ENCODE measurements at places on chromosomes 5 and 9. TPM values are rescaled to one million over a fixed set of nuclear protein-coding genes. Genes with fewer than 3 reads are reported as not detected.

DNA sequence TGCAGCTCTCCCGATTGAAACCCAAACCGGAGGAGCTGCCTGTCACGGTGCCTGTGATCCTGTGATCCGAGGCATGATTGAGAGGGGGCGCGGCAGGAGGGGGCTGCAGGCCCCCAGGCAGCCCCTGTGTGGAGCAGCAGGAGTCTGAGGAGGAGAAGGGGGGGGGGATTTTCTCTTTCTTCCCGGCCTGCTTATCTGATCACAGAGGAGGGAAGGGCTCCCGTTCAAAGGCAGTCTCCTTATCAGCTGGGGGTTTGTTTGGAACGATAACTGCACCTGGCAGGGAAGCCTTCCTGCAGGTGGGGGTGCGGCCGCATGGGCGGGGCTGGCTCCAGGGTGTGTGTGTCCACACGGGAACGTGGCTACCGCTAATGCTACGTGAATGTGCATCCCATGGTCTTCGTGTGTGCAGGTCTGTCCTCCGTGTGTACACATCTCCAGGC is 38.4 kb downstream of the LMX1B start:
- DNase-seq = no peak
- no peak overlapping the region for H3K27ac ChIP-seq
- no peaks in the 10 kb centered on the region for H3K36me3 ChIP-seq
- no peaks in the 10 kb centered on the region for H3K4me1 ChIP-seq

DNA sequence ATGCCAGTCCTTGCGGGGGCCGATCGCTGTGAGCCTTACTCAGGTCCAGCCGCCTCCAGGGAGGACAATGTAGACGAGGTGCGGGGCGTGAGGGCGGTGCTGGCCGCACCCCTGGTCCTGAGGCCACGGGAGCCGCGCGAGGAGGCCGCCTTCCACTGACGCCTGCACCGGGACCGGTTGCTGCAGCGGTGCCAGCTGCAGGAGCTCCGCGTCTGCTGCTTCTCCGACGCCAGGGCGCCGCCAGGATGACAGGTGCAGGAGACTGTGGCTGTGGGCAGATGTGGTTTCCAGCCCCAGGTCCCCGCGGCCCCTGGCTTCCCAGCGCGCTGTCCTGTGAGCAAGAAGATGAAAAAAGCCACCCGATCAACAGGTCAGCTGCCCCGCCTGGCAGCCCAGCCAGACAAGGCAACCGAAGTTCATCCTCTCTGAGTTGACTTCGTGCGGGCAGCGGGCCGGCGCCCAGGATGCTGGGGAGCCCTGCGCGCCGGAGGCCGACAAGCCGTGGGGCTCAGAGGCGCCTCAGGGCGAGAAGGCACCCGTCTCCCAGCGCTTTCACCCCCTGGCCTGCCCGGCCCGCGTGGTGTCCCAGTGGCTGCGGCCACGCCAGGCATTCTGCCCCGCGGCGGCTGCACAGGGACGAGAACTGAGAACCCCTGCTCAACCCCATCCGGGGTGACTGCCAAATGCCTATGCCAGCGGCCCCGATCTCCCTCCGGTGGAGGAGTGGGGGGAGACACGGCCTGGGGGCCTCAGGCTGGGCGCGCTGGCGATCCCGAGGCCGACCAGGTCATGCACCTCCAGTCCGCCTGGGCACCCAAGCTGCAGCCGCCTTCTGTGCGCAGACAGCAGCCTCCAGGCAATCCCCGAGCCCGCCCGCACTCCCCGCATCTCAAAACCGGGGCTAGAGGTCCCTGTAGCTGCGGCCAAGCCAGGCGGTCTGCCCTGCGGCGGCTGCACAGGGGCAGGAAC is 43.4 kb upstream of the BICD2 start:
- H3K27ac ChIP-seq = no peak overlapping the region
- no peaks in the 10 kb centered on the region for H3K36me3 ChIP-seq
- peak; percentile 45 for DNase-seq
- peaks cover 31% of the 10 kb centered on the region for H3K4me1 ChIP-seq
- H3K27me3 ChIP-seq = peaks cover 43% of the 10 kb centered on the region
- H3K4me3 ChIP-seq = peak overlapping the region; percentile 47

GRCh38 chr5:137888863-137889759 is at the start of gene PKD2L2:
TSS of gene PKD2L2 (plus strand) at chr5:137889457. CDS start at chr5:137889492, 35 bp downstream.
- no peaks in the 10 kb centered on the region for H3K27me3 ChIP-seq
- peak within 1 kb of the TSS; percentile 71 for H3K27ac ChIP-seq
- H3K4me1 ChIP-seq = peaks cover 19% of the 10 kb centered on the region

The FAM200C gene
- total RNA-seq = 1.1 TPM
